ENCODE measurements at places on chromosomes 7 and 10.

DNA sequence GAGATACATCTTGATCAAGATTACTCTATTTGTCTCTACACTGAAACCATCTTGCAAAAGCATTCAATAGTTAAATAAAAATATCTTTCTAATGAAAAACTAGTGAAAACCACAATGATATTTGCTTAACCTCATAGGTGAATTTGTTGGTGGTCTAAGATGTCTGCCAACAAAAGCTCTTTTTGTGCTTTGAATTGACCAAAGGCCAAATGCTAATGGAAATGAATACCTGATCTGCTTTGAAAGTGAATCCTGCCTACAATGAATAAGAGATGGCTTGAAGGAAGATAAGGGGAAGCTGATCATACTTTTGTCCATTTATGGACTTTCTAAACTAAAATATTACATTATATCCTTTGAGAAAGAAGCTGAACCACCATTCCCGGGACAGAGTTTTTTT is 228.9 kb upstream of the ETV1 start:
- no peak for DNase-seq

DNA sequence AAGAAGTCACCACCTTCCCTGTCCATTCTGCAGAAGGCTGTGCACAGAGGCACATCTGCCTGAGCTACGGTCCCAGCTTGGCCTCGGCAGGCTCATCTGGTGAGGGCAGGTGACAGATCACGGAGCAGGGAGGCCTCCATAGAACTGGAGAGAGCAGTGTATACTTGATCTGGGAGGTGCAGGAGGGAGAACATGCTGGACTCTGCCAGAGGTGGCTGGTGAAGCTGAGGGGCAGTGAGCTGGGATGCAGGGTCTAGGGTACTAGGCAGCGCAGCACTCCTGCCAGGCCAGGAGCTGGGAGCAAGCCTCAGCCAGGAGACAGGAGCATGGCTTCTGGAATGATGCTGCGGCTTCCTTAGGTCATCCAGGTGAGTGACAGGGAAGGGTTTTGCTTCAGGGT is 553.0 kb downstream of the TCERG1L start:
- no peak for DNase-seq

- no peak for DNase-seq
Observed at GRCh38 chr10:32350811-32351350, 3.9 kb upstream of the EPC1 start.

DNA sequence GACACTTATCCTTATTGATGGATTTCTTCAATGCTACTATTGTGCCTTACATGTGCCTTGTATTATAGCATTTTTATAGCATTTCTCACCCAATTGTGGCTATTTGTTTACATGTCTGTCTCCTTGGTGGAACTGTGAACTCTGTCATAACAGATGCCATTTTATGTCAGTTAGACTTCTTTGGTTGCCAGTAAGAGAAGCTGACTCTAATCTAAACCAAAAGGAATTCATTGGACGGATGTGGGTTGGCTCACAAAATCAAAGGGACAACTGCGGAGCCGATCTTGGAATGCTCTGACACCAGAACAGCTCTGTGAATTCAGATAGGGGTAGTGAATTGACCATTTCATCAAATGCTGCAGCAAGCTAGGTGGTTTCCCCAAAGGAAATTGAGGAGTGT is 15.0 kb downstream of the GARIN1A start:
- DNase-seq = no peak

DNA sequence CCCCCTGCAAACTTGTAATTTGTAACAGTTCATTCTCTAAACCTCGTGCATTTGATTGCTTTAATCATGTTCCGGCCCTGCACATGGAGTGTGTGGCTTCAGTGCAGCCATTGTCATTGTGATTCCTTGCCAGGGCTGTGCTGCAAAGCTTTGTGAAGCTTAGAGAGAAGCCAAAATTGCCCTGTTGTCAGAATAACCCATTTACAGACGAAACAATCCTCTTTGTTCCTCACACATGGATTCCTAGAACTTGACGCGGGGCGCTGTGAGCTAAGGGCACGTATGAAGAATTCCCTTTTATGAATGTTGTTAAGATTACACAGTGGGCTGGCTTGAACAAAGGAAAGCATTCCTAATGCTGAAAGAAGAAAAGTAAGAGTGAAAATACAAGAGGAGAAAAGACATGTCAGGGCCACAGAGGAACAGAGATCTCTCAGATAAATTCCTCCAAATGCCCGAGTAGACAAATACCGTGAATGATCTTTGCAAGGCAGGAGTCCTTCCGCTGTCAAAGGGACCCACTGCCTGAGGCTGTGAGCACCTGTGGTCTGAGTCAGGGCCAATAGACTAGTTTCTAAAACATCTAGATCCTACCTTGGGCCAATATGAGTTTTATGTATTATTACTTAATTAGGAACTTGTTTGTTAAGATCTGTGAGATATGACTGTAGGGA is 205.4 kb upstream of the C7orf33 start:
- DNase-seq = no peak

- no peak for DNase-seq
Observed at GRCh38 chr10:124366343-124366742, 52.4 kb downstream of the OAT start.

DNA sequence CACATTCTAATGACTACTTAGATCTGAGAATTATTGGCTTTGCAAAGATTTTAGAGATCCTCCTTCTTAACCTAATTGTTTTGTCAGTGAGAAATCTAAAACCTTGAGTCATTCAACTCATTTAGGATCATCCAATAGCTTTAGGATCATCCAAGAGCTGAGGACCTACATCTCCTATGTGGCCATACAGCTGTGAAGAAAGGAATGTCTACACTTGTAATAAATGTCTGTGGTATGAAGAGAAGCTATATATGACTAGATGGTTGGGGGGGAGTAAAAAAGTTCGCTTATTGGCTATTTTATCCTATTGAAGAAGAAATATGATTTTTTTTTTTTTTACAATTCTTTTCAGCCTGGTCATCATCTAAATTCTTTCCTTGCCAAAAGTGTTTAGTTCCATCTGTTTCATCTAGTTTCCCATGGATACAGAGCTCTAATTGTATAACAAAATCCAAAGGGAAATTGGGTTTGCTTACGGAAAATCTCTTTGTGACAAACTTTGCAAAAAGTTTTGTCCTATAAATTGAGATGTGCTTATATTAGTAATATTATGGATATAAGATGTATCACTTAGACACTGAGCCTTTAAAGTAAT is 196.7 kb downstream of the PRKG1 start:
- DNase-seq = no peak

DNA sequence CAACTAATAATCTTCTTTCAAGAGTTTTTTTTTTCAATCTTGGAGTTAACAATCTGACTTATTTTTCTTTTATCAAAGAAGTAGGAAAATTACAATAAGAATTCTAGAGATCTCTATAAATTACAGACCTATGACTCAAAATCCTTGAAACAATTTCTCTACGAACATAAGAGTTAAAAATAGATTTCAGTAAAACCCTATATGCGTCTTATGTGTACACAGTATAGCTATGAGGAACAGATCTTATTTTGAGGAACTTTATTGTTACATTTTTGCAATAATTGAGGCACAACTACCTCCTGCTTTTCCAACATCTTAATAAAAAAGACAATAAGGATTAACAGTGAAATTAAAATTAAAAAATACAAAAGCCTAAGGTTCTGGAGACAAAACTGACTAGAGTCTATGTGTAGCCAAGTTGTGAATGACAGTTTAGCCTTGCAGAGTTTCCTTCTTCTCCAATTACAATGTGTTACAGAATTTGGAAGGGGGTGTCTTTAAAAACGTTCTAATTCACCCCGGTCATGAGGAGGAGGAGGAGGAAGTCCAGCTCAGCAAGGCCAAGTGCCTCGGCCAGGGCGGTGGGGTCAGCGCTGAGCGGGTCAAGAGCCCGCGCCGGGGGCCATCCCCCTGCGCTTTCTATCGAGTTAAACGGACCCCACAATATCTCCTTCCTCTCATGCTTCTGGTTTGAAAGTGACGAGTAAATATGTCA is 40.5 kb downstream of the AMZ1 start:
- DNase-seq = no peak

DNA sequence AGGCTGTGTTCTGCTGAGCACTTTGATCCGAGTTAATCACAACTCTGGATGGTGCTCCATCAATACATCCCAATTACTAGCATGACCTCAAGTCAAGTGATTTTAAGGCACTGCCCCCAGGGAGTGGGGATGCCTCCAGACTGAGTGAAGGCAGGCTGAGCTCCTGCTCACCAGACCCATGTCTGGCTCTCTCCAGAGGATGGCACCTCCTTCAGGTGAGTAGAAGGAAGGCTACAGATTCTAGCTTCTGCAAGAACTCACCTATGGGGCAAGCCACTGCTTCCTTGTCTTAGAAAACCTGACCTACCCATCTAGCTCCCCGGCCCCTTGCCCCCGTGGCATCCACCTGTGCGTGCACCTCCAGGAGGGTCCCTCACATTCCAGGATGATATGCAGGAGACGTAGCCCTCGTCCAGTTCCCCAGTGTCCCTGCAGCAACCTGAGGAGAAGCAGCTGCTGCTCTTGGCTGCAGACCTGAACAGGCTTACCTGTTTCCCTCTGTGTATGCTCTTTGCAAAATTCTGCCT is 390.3 kb downstream of the GRID1 start:
- no peak for DNase-seq

GRCh38 chr7:25770235-25770634 is 381.8 kb upstream of the NFE2L3 start:
- DNase-seq = no peak

GRCh38 chr10:88377510-88377909 is 205.6 kb downstream of the RNLS start:
- DNase-seq = no peak

GRCh38 chr10:69398466-69398865 is 18.3 kb downstream of the TACR2 start:
- no peak for DNase-seq

GRCh38 chr7:84144935-84145334 is 49.7 kb downstream of the SEMA3A start:
- DNase-seq = no peak

DNA sequence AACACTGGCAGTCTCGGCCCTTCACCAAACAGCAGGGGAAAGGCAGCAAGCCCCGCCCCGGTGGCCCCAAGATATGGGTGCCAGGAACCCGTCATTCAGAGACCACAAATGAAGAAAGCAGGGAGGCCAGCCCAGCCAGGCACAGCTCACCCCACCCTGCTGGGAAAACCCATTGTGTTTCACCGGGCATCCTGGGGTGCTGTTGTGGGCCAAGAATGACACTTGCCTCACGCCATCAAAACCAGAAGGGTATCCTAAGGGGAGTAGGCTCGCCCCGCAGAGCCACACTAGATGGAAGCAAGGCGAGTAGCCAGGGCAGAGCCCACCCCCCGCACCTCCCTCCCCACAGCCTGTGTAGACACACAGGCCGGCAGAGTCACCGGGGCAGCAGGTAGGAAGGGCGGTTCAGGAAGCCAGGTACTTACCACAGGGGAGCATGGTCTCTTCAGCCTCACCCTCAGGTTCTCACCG is 72.5 kb upstream of the KCNMA1 start:
- no peak for DNase-seq

- DNase-seq = no peak
Observed at GRCh38 chr10:70893227-70894006, 5.1 kb upstream of the PCBD1 start.

GRCh38 chr10:63142136-63142535 is 9.0 kb downstream of the NRBF2 start:
- DNase-seq = no peak

DNA sequence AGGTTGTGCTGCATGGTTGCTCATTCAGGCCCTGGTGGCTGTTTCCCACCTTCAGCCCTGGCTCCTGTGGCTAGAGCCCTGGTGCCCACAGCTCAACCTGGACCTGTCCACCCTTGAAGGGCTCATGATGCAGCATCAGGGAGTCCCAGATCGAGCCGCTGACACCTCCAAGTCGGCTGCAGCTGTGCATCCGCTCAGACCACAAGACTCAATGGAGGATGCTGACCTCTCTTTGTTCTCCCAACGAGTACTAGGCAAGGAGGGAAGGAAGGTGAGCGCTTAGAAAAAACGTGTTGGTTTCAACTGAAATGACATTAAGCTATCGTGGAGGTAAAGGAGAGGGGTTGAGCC is 9.5 kb upstream of the C10orf95 start:
- DNase-seq = no peak

GRCh38 chr10:47452495-47453140 is 31.3 kb downstream of the ANXA8 start:
- DNase-seq = no peak

DNA sequence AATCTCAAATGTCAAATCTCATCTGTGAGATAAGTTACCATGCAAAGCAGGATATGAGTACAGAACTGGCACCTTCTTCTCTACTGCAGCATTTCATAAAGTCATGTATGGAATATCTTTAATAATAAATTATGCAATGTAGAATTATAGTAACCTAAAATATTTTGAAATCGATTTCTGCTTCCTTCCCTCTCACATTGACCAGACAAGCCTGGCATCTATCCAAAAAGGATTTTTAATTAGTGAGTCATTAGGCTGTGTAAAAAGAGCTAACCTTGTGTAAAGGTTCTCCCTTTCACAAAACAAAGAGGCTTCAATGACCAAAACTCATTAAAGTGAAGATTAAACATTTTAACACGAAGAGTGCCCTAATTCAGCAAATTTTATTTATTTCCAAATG is 48.8 kb upstream of the EXOC6 start:
- no peak for DNase-seq

- DNase-seq = no peak
Observed at GRCh38 chr7:155276042-155276799, 21.5 kb upstream of the INSIG1 start.

- DNase-seq = peak; percentile 25
Observed at GRCh38 chr7:18610331-18610948, 114.9 kb downstream of the HDAC9 start.

- DNase-seq = no peak
Observed at GRCh38 chr7:131424219-131424822, 96.6 kb downstream of the MKLN1 start.

GRCh38 chr7:107118109-107118900 is 50.5 kb upstream of the HBP1 start:
- peak; percentile 28 for DNase-seq

DNA sequence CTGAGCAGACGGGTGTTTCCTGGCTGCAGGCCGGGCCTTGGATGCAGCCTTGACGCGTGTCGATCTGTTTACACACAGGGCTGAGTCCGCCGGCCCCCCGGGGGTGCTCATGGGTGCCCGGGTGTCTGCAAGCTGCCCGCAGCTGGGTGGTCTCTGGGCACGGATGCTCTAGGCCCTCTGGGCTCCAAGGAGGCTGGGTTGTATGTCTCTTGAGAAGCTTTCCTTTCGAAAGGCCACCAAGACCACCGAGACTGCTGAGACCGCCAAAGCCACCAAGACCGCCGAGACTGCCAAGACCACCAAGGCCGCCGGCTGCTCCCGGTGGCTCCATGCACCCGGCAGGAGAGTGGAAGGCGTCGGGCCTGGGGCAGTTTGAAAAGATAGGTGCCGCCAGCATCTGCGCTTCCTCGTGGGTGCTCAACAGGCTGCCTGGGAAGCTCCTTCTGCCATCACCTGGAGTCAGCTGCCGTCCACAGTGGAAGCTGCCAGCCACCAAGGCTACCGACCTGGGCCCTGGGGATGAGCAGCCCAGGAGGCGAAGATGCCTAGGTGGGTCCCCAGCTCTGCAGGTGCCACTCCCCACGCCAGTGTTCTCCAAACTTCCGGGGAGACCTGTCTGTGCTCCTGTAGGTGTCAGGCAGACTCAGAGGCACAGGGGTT is 121.1 kb downstream of the INPP5A start:
- DNase-seq = no peak

Measured in testis (tissue), 5 donors.